ENCODE measurements at places on chromosomes 6 and 20.

GRCh38 chr6:34912715-34913464 lies 23.8 kb downstream of the ANKS1A start:
- no peak for DNase-seq

GRCh38 chr6:96685702-96686101 lies 122.8 kb downstream of the FHL5 start:
- no peak for DNase-seq

GRCh38 chr6:108592371-108593337 lies 31.9 kb downstream of the FOXO3 start:
- DNase-seq, result peak; percentile 60

DNA sequence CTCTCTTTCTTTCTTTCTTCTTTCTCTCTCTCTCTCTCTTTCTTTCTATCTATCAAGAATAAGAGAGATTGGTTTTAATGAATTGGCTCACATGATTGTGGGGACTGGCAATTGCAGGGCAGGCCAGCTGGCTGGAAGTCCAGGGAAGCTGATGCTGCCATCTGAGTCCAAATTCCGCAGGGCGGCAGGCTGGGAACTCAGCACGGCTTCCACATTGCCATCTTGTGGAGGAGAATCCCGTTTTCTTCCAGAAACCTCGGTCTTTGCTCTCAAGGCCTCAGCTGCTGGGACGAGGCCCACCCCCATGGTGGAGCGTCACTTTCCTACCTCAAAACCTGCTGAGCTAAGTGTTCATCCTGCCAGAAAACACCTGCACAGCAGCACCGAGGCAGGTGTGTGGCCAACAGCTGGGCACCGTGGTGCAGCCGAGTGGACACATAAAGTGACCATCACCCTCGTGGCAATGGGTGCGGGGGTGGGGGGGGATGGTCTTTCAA lies 58.8 kb upstream of the SLCO4A1 start:
- no peak for DNase-seq

DNA sequence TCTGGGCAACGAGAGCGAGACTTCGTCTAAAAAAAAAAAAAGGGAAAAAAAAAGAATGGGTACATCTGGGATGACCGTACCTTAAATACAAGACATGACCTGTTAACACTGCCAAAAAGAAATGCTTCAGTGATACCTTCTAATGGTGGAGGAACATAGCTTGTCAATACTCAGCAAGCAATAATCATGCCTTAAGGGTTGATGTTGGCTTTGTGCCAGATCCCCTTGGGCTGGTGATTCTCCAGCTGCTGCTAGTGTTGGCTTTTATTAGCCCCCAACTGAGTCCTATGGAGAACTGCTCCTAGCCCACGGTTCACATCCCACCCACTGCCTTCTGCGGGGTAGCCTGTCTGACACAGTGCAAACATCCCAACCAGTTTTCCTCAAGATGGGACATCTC lies 134.9 kb downstream of the PLCB1 start:
- DNase-seq, result no peak

GRCh38 chr6:34059136-34059731 lies 86.7 kb downstream of the GRM4 start:
- no peak for DNase-seq

DNA sequence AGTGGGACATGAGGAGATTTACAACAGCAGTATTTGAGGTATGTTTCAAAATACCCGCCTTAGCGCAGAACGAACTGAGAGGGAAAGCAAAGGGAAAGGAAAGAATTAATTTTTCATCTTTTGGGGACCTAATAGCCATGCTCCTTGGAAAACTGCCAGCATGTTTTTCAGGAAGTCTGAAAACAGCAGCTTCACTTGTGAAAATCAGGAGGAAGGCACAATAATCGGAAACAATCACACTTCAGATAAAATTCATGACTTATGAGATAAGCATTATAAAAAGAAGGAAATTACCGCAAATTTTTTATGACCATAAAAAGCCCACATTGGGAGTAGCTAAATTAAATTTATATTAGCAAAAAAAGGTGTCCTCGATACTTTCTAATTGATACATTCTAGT lies 541.1 kb downstream of the HAO1 start:
- DNase-seq, result no peak
